Osteoblast (primary cell): ENCODE measurements at places on chromosomes 4 and X. TPM values are rescaled to one million over a fixed set of nuclear protein-coding genes. Genes with fewer than 3 reads are reported as not detected.

GRCh38 chrX:10184411-10184810, 27.6 kb downstream of the CLCN4 start:
- DNase-seq: no peak

GRCh38 chr4:1857931-1858330, 2.0 kb upstream of the LETM1 start:
- DNase-seq: peak; percentile 61

MSANTD1 gene
- total RNA-seq: 0.59 and 0.72 TPM in 2 replicates

DNA sequence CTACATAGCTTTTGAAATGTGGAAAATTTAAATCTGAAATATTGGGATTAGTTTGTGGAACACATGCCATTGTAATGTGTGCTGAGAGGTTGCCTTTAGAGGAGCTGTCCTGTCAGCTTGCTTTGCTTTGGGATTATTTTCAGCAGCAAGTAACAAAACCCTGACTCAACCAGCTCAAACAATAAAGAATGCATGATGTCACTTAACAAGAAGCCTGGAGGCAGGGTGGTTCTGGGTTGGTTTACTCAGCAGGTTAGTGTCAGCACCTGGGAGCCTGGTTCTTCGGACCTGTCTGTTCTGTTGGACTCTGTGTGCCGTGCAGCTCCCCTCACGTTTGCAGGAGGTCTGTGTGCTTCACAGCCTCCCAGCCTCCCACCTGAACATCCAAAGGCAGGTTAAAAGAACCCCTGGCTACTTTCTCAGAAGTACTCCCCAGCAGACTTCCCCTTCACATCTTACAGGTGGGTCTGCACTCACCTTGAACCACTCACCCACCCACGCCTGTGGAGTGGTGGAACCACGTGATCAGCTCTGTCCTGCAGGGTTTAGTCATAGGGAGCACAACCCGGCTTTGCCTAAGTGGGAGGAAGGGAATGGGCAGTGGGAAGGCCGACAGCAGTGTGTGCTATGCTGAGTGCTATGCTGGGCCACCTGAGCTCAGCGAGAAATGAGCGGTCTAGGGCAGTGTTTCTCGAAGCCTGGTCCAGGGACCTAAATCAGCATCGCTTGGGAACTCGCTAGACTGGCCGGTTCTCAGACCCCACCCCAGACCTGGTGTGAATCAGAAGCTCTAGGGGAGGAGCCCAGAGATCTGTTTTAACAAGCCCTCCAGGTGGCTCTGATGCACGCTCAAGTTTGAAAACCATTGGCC, 20.4 kb downstream of the TMEM131L start:
- DNase-seq: peak; percentile 94

PHEX gene
- total RNA-seq: 0.88 and 1.4 TPM in 2 replicates

- no peak for DNase-seq
These were observed 107.1 kb downstream of the ANXA10 start for GRCh38 chr4:168199260-168199957.

DNA sequence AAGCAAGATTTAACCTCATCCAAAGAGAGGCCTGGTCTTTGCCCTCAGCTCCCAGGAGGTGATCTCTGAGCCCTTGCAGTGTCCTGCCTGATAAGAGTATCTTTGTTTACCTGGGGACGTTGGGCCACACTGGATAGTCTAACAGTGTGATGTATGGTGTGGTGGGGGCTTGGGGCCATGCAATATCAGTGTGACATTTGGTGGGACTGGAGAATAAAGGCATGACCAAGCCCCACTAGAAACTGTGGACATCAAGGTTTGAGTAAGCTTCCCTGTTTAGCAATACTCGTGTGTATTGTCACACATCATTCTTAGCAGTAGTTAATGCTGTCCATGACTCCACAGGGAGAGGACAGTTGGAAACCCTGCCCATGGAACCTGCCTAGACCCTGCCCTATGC, 34.4 kb downstream of the BBS12 start:
- no peak for DNase-seq

DNA sequence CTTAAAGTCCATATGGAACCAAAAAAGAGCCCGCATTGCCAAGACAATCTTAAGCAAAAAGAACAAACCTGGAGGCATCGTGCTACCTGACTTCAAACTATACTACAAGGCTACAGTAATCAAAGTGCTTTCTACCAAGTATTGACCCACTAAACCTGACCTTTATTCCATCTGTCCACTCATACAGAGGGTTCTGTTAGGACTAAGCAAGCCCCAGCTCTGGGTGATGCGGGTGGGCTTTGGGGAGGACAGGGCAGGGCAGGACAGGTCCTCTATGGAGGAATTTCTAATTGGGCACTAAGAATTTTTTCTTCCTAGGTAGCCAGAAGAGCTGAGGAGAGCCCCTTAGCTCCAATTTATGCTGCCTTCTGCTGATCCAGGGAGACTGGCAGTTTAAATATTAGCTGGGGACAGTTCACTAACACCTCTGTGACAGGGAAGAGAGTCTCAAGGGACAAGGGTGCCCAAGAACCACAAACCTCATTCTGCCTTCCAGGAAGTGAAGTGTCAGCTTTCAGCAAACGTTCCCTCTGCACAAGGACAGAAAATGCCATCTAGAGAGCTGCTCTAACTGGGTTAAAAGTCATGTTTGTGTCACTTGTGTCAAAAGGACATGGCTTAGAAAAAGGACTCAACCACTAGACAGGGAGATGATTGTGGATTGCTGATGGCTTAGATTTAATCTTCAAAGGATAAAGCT, 143.2 kb downstream of the KIT start:
- DNase-seq: no peak

- DNase-seq: no peak
These were observed 1422.0 kb downstream of the ADGRL3 start for GRCh38 chr4:62622089-62622488.

DNA sequence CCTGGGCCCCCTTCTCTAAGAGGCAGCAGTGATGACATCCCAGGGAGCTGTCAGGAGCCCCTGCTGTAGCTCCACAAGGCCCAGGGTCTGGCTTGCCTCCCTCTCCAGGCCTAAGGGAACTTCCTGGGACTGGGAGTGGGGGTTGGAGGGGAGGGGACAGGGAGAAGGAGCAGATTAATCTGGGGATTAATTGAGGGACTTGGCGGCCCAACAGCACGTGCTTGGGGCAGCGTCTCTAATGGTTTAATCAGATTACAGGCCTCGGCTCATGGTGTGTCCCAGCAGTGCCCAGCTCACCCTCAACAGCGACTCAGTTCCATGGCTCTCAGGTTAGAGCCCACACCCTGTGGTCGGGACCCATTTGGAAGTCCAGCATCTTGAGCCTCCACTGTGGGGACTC, 47.9 kb downstream of the EFNB1 start:
- no peak for DNase-seq

DNA sequence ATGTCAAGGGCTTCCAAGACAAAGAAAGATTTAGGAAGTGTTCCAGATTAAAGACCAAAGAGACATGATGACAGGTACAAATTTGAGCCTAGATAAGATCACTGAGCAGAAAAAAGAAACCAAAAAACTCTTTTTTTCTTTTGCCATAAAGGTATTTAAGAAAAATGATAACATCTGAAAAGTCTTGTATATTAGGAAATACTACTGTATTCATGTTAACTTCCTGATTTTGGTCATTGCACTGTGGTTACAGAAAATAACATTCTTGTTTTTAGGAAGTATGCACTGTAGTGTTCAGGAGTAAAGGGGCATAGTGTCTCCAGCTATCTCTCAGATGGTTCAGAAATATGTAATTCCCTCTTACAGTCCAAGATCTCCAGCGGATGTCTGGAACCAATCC, 37.1 kb downstream of the RWDD4 start:
- no peak for DNase-seq

- DNase-seq: no peak
These were observed 53.4 kb downstream of the LDB2 start for GRCh38 chr4:16844816-16845586.

DNA sequence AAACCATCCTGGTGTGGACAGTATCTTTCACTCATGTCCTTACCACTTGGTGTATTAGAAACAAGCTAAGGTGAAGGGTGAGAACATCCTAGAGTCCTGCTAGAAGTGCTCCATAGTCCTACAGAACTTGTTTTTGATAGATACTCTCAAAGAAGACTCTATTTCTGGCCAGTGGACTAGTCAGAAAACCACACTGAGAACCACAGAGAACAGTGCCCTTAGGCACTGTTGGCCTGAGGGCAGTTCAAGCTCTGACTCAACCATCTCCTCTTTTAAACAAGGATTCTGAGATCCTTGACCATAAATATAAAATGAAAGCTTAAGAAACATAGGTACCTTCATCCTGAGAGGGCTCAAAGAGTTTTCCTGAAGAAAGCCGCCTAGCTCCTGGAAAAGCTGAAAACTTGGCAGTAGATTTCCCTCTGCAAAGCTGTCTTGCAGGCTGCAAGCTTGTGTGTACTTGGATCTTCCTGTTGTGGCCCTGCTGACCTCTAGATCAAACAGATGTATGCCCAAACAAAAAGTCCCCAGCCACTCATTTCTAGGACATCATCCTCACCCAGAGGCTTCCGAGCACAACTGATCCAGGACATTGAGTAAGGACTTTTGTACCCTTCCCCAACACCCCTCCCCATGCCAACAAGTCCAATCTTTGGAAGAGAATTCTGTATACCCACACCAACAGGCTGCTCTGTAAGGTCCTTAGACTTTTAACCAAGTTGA, 111.6 kb upstream of the CXCL13 start:
- no peak for DNase-seq

GRCh38 chrX:153433781-153434285, 12.0 kb downstream of the TREX2 start:
- peak; percentile 65 for DNase-seq

DKC1 gene
- total RNA-seq: 30.8 and 31.8 TPM in 2 replicates

GRCh38 chr4:72875545-72875944, 194.0 kb downstream of the COX18 start:
- no peak for DNase-seq

DNA sequence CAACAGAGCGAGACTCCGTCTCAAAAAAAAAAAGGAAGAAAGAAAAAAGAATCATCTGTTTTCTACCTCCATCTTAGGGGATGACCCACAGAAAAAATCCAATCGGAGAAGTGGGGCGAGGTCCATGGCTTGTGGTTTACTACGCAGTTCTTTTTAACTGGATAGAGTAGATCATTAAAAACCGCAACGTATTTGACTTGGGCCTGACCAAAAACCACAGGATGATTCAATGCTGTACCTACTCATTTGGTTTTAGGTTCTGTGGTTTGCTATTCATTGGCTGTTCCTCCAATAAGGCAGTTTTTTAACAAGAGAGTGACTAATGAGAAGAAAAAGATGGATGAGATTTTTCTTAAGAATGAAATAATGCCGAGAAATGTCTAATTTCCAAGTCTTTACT, 83.7 kb downstream of the FREM3 start:
- DNase-seq: peak; percentile 63

G3BP2 gene
- total RNA-seq: 159 and 171 TPM in 2 replicates

GRCh38 chrX:133171962-133172708, 46.0 kb downstream of the TFDP3 start:
- no peak for DNase-seq

ADH6 gene
- total RNA-seq: not detected in 2 replicates

MAGEC3 gene
- total RNA-seq: not detected in 2 replicates

GRCh38 chr4:182549356-182549755, 306.2 kb downstream of the TENM3 start:
- no peak for DNase-seq

DNA sequence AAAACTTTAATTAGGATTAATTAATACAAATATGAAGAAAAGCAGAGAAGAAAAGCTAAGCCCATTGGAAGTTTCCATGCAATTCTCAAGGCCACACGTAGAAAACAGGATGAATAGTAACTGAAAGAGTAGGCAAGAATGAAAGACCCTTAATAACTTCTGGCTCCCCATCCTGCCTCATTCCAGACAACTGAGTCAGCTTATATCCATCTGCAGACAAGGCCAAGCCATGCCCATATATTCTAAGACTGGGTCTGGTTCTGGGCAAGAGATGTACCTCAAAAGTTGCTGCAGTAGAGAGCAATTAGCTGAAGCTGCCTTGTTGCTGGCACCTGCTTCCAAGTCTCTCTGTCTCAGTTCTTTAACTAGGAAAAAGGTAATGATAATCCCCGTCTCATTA, 244.1 kb downstream of the GPC3 start:
- DNase-seq: no peak

DNA sequence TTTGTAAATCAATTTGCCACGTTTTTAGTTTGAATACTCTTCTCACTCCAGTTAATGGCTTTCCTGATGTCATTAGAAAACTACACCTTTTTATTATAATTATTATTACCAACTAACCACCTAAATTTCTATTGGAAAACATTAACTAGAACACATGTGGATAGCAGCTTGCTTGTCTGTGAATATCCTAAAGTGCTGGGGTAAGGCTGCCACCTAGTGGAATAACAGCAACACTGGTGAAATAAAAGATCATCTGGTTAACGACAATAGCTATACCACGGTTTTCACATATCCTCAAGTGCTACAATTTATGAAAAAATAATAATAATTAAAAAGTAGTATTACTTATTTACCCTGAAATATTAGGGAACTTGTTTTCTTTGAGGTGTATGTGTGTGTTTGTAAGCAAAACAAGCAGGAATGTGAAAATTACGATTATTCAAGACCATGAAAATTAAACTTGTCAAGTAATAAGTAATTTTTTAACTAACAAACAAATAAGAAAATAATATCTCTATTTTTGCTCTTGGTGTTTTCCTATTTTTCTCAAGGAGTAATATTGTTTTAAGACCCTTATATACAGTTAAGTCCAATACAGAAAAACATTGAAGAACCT, 130.1 kb upstream of the TECRL start:
- peak; percentile 14 for DNase-seq

GRCh38 chr4:1760521-1761071, 32.5 kb upstream of the FGFR3 start:
- DNase-seq: peak; percentile 92

- DNase-seq: no peak
These were observed 122.2 kb downstream of the IL1RAPL1 start for GRCh38 chrX:28709421-28709820.

DNA sequence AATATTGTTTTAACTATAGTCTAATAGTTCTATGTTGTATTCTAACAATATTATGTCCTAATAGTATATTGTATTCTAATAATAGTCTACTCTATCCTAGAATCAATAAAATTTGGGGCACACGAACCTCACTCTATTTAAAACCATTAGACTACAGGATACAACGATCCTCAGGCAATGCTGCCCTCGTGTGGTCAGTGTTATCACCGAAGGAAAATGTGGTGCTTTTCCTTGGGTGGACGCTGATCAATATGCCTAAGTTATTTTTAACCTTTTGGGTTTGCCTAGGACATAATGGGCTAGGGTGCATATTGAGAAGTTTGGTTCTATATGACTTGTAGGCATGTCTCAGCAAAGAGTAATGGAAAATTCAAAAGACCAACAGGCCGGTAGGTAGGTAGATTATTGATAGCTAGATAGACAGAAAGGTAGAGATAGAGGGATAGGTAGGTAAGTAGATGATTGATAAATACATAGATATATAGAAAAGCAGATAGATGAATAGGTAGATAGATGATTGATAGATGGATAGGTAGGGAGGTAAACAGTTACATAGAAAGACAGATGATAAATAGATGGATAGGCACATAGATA, 75.1 kb downstream of the PRKX start:
- DNase-seq: peak; percentile 92

DNA sequence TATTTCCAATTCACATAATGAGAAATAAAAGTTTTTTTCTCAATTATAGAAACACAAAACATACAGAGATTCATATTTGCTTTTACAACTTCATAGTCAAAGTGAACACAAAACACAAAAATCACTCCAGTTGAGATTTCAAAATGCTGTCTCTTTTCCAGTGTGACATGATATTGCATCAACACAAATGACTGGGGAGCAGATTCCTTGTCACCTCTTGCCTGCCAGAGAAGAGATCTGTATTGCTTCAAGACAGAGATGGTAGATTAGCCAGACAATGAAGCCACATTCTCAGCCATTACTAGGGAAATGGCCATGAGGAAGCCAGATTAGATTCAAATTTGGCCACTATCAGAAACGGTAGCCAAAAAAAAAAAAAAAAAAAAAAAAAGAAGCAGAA, 2313.1 kb upstream of the AGA start:
- no peak for DNase-seq

GRCh38 chr4:188109157-188109755, at the start of gene TRIML2:
TRIML2 (minus strand) TSS chr4:188109603; CDS start chr4:188105368, 4,235 bp downstream.
- DNase-seq: peak; percentile 60
